Tibial nerve (tissue), 4 donors: ENCODE measurements at places on chromosomes 4 and X. TPM values are rescaled to one million over a fixed set of nuclear protein-coding genes. Genes with fewer than 3 reads are reported as not detected.

GRCh38 chr4:113116414-113117357, 67.2 kb downstream of the ANK2 start:
- H3K36me3 ChIP-seq = no peaks in the 10 kb centered on the region
- DNase-seq = no peak
- H3K27ac ChIP-seq = no peak overlapping the region
- H3K4me1 ChIP-seq = peaks cover 4% of the 10 kb centered on the region
- H3K27me3 ChIP-seq = no peaks in the 10 kb centered on the region

GRCh38 chrX:16785247-16786138, 773 bp upstream of the TXLNG start:
- no peak overlapping the region for H3K27ac ChIP-seq
- H3K4me3 ChIP-seq = peak overlapping the region; percentile 36
- no peaks in the 10 kb centered on the region for H3K36me3 ChIP-seq
- no peak for DNase-seq
- no peaks in the 10 kb centered on the region for H3K4me1 ChIP-seq

Gene ADGRG2
- total RNA-seq = 14.4 TPM

DNA sequence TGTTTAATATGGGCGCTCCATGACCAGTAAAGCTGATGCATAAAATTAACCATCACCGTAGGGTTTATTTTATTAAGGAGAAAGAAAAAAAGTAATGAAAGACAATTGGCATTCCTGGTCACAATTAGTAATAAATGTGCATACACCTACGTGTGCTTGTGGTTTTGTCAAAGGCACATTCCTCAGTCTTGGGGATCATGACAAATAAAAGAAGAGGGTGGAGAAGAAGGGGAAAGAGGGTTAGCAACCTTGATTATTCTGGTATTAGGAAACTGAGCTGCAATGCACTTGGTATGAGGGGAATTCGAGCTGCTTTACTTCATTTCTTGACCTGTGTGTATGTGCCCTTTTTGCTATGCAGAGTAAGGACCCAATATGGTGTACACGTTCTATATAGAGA, 1798.3 kb upstream of the PCDH7 start:
- no peaks in the 10 kb centered on the region for H3K4me1 ChIP-seq
- no peaks in the 10 kb centered on the region for H3K36me3 ChIP-seq
- H3K4me3 ChIP-seq = no peak overlapping the region
- no peaks in the 10 kb centered on the region for H3K27me3 ChIP-seq

DNA sequence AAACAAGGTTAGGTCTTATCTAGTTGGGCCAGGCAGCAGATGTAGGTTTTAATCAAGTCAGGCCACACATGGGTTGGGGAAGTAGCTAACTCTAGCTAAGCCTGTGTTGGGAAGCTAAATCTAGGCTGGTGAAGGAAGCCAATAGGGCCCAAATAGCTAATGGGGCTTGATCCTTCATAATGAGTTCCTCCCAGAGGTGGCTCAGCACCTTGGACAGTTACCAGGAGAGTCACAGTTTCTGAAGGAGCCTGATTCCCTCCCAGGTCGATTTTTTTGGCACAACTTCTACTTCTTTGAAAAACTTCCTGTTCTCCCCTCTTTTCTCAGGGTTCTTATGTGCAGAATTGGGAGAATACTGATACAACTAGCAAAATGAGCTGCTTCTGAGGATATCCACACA, 242.5 kb upstream of the PRPS2 start:
- DNase-seq = no peak
- no peak overlapping the region for H3K27ac ChIP-seq
- no peak overlapping the region for H3K4me3 ChIP-seq

DNA sequence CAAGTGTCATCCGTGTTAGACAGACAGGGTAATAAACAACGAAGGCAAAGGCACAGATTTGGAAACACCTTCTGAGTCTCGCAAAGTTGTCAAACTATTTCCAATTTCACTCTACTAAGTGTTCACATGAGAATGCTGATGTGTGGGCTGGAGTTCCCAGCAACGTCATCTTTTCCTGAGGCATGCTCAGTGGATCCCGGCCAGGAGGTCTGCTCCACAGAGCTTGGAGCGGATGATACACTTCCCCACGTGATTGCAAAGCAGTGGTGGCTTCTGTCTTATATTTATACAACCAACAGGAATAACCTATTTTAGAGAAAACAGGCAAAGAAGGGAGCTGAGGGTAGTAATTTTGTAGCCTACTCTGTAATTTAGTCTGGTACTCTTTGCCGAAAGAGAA, 40.1 kb upstream of the PDK3 start:
- no peaks in the 10 kb centered on the region for H3K36me3 ChIP-seq
- peaks cover 16% of the 10 kb centered on the region for H3K4me1 ChIP-seq
- H3K27me3 ChIP-seq = no peaks in the 10 kb centered on the region
- no peak overlapping the region for H3K27ac ChIP-seq
- no peak overlapping the region for H3K4me3 ChIP-seq

Gene FSTL5
- 7.8 TPM for total RNA-seq

DNA sequence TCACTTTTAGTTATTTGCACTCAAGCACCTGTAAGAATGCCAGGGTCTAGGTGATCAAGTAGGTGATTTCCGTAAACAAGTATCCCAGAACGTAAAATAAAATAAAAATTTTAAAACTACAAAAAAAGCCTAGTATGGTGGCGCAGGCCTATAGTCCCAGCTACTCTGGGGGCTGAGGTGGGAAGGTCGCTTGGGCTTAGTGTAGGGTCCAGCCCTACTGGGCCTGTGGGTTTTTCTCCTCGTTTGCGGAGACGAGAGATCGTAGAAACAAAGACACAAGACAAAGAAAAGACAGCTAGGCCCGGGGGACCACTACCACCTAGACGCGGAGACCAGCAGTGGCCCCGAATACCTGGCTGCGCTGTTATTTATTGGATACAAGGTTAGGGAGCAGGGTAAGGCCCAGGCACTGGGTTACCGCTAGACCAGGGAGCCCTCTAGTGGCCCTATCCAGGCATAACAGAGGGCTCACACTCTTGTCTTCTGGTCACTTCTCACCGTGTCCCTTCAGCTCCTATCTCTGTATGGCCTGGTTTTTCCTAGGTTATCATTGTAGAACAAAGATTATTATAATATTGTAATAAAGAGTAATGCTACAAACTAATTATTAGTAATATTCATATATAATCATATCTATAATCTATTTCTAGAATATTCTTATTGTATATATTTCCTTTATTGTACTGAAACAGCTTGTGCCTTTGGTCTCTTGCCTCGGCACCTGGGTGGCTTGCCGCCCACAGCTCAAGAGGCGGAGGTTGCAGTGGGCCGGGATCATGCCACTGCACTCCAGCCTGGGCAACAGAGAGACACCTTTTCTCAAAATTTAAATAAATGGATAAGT, 38.4 kb downstream of the SAGE1 start:
- H3K4me1 ChIP-seq = no peaks in the 10 kb centered on the region
- no peak overlapping the region for H3K4me3 ChIP-seq

GRCh38 chrX:18210470-18210869, 10.2 kb downstream of the BEND2 start:
- no peaks in the 10 kb centered on the region for H3K4me1 ChIP-seq
- H3K27me3 ChIP-seq = no peaks in the 10 kb centered on the region
- no peak for DNase-seq
- no peak overlapping the region for H3K27ac ChIP-seq

Gene C4orf33
- total RNA-seq = 12.1 TPM

DNA sequence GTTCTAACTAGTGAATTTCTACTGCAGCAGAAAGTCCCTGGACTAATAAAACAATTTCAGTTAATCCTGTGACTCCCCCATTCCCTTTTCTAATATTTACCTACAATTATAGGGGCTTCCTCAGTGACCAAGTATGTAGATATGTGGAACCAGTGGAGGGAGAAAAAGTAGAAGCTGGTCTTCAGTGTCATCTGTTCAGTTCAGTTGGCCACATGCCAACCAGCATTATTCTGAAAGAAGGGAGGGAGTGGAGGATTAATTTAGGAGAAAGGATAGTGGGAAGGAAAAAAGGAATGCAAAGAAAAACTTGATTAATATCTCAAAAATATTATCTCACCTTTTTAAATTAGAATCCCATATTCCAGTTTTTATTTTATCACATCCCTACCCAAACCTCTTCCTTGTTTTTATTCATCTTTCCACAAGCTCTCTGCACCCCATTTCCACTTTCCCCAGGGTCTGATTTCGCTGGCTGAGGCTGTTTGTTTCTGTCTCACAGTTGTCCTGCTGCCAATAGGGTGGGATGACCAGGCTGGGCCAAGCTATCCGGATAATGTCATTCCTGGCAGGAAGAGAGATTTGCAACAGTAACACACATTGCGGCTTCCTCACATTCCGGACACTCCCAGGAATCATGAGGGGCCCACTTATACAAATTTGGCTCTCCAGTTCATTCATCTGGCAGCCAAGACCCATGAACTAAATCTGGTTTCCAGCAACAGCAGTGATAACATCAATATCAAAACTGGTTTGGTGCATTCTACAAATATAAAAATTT, 24.6 kb upstream of the ANTXR2 start:
- H3K4me1 ChIP-seq = no peaks in the 10 kb centered on the region
- no peaks in the 10 kb centered on the region for H3K27me3 ChIP-seq
- H3K4me3 ChIP-seq = no peak overlapping the region
- no peaks in the 10 kb centered on the region for H3K36me3 ChIP-seq

GRCh38 chrX:153379971-153380581, 21.1 kb downstream of the PNMA6E start:
- no peak for DNase-seq
- no peak overlapping the region for H3K4me3 ChIP-seq
- H3K27me3 ChIP-seq = no peaks in the 10 kb centered on the region
- no peaks in the 10 kb centered on the region for H3K4me1 ChIP-seq
- H3K27ac ChIP-seq = no peak overlapping the region

DNA sequence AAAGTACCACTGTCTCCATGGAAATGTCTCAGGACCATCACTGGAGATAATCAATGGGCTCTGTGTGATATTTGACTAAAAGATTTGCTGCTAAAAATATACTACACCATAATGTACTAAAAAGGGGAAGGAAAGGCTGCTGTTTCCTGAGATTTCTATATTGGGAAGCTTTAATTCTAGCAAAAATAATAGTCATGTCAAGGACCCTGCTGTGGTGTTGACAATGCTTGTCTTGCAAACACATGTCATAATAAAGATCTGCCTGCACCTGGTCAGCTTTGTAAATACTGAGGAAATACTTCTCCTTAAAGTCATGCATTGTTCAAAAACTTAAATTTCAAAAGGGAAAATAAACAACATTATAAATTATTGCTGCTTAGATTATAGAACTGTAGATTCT, 417.9 kb downstream of the GPM6A start:
- no peak overlapping the region for H3K27ac ChIP-seq
- H3K4me1 ChIP-seq = no peaks in the 10 kb centered on the region
- no peaks in the 10 kb centered on the region for H3K36me3 ChIP-seq
- no peak overlapping the region for H3K4me3 ChIP-seq

GRCh38 chr4:152503653-152504290, 32.1 kb downstream of the FBXW7 start:
- H3K36me3 ChIP-seq = no peaks in the 10 kb centered on the region
- H3K4me3 ChIP-seq = no peak overlapping the region
- H3K4me1 ChIP-seq = no peaks in the 10 kb centered on the region
- no peaks in the 10 kb centered on the region for H3K27me3 ChIP-seq
- H3K27ac ChIP-seq = no peak overlapping the region

GRCh38 chr4:85218756-85219155, 252.3 kb upstream of the WDFY3 start:
- H3K36me3 ChIP-seq = no peaks in the 10 kb centered on the region
- H3K27me3 ChIP-seq = no peaks in the 10 kb centered on the region
- no peak for DNase-seq
- H3K4me1 ChIP-seq = no peaks in the 10 kb centered on the region

- H3K4me1 ChIP-seq = peaks cover 4% of the 10 kb centered on the region
- no peak overlapping the region for H3K4me3 ChIP-seq
- no peaks in the 10 kb centered on the region for H3K27me3 ChIP-seq
- no peak for DNase-seq
These were observed 46.4 kb upstream of the GATB start for GRCh38 chr4:151807220-151807619.

GRCh38 chr4:23333556-23333945, 556.3 kb downstream of the PPARGC1A start:
- H3K27me3 ChIP-seq = no peaks in the 10 kb centered on the region
- no peaks in the 10 kb centered on the region for H3K36me3 ChIP-seq
- no peaks in the 10 kb centered on the region for H3K4me1 ChIP-seq
- DNase-seq = no peak
